ENCODE measurements at places on chromosomes 12 and 14.

GRCh38 chr14:66037361-66037760, 448.8 kb upstream of the CCDC196 start:
- DNase-seq: no peak

DNA sequence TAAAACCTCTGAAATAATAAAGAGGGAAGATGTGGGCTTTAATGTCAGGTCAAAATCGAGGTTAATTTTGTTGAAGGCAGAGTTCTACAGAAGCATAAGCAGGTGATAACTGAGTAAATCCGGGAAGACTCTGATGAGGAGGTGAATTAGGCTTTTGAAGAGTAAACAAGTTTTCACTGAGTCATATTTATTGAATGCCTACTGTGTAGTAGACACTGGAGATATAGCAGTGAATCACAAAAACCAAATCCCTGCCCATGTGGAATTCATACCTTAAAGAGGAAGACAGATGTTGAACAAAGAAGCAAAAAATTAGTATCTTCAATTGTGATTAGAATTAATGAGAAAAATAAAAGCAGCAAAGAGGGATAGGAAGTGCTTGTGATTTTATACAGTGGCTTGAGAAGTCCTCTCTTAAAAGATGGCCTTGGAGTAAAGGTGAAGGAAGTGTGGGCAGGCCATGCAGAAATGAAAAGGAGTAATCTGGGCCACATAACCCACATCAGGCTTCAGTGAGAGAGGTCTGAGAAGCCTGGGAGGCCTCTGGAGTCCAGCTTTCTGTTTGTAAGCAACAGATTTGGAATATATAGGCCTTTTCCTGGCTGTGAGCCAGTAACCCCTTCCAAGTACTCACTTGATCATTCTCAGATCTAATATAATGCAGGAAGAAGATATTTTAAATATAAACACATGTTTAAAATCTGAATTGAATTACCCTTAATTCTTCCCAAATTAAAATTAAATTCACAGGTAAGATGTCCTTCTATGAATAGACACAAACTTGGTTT, 46.7 kb downstream of the BHLHE41 start:
- no peak for DNase-seq

DNA sequence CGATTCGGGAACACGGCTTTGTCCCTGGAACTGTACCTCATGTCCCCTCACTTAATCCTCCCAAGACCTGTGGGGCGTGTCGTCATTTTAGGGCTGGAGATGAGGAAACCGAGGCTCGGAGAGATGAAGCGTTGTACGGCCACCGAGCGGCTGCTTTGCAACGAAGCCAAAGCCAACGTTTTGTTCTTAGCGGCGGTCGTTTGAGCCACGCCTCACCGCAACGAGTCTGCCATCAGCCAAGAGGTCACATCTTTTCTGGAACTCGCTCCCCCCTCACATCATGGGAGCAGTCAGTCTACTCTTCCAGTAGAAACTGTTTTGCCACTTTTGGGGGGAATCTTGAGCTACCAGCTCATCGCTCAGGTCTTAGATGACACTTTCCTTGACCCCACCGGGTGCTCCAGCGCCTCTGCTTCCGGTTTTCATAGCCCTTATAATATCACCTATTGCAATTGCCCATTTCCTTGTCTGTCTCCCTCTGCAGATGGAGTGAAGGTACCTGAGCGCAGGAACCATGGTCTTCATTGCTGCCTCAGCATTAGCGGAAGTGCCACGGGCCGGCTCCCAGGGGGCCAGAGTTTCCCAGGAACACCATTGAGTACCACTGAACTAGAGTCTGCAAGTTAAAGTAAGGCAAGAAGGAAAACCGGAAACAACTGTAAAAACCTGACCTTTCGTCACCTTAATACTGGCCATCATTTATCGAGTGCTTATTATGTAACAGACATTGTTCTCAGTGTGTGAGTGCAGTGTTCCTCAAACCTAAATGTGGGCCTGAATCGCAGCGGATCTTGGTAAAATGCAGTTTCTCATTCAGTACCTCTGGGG, 19.6 kb downstream of the NINJ2 start:
- DNase-seq: no peak

GRCh38 chr12:11798856-11799501, 149.5 kb downstream of the ETV6 start:
- DNase-seq: no peak

GRCh38 chr12:121789233-121789781, 4.2 kb downstream of the RHOF start:
- no peak for DNase-seq

DNA sequence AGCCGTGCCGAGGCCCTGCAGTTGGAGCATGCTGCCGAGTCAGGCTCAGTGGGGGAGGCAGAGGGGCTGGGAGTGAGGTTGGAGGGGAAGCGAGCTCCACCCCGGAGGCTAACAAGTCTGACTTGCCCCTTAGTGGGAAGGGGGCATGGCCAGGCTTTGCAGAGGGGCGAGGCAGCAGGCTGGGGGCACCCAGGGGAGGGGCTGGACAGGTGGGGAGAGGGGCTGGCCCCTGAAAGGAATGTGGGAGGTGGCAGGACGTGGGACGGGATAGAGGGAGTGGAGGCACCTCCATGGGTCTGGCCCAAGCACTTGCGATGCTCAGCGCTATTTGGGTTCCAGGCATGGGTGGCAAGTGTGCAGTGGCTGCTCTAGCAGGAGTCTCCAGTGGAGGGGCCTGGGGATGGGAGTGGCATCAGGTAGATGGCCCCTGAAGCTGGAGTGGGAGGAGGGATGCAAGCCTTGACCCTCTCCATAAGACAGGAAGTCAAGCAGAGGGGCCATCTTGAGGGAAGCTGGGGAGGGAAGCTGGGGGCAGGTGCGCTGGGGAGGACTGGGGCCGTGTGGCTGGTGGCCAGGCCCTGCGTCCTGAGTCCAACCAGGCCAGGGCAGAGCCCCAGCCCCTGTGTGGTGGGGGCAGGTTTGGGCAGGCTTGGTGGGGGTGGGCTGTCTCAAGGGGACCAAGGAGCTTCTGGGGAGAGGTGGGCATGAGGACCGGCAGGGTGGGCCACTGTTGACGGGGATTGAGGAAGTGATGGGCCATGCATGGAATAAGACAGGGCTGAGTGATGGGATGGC, 2.6 kb downstream of the TRMT61A start:
- no peak for DNase-seq

DNA sequence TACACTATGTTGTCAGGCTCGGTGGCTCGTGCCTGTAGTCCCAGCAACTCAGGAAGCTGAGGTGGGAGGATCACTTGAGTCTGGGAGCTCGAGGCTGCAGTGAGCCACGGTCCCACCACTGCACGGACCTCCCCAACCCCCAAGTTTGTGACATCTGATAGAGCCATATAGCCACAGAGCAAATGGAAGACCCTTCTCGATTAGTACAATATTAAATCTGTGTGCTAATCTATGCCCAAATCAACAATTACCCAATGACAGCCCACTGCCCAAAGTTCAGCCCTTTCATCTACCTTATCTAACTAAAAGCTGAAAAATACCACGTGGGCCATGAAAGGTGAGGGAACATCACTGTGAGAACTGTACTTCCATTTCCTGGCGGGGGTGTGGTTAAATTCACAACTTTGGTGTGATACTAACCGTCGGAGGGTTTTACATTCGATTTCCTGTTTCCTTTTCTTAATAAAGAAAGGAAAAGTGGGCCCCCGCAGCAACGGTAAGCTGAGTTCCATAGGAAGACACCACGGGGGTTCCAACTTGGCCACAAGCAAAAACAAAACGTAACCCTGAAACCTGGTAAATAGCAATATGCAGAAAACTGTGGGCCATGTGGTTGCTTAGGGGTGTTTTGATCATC, 31.2 kb upstream of the FOS start:
- no peak for DNase-seq

- DNase-seq: peak; percentile 79
Measured at GRCh38 chr14:101037021-101037817, 133.7 kb upstream of the RTL1 start.

- DNase-seq: no peak
Measured at GRCh38 chr12:87348071-87348470, 681.1 kb downstream of the C12orf50 start.

GRCh38 chr14:70652871-70653270, 11.2 kb downstream of the TTC9 start:
- no peak for DNase-seq

DNA sequence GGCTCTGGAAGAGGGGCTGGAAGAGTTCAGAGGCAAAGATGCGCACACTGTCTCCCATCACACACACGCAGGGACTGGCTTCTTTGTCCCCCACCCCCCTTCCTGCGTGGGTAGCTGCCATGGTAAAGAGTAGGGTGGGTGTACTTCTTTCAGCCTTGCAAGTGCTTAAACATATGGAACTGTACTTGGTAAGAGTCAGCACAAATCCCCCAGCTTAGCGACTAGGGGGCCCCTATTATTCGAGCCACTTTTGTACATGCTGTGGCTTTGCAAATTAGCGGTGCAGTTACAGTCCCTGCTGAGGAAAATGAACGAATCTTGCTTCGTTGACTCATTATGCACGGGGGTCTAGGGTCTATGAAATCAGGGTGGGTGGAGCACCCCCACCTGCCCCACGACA, 123.8 kb downstream of the AACS start:
- DNase-seq: no peak

- no peak for DNase-seq
Measured at GRCh38 chr12:34345801-34346200, 323.5 kb downstream of the ALG10 start.

GRCh38 chr14:45891417-45892080, 638.5 kb upstream of the MIS18BP1 start:
- no peak for DNase-seq

DNA sequence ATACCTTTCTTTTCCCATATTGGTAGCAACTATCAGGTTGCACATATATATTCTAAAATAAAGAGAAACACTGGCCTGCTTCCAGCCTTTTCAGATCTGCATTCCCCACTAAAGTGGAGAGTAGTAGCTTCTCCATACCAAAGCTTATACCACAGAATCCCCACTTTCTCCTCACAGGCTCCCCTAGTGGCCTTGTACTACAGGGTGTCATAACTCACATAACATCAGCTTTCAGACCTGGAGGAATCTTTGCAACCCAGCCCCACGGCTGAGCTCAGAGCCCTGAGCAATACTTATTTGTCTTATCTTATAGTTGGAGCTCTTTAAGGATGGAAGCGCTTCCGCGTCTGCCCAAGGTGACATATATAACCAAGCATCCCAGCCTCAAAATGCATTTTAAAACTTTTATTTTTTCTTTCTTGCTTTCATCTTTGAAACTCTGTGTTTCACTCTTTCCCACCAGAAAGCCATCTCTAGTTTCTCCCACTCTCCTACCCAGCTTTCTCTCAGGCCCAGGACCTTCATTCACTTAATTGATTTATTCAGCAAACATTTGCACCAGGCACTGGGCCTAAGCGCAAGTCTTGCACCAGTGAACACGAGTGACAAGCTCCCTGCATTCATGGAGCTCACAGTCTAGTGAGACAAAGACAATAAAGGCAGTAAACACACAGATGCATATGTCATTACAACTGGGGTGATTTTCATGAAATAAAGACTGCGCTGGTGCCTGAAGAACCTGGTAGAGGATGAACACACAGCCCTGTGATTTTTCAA, 254.7 kb downstream of the IPO8 start:
- no peak for DNase-seq

DNA sequence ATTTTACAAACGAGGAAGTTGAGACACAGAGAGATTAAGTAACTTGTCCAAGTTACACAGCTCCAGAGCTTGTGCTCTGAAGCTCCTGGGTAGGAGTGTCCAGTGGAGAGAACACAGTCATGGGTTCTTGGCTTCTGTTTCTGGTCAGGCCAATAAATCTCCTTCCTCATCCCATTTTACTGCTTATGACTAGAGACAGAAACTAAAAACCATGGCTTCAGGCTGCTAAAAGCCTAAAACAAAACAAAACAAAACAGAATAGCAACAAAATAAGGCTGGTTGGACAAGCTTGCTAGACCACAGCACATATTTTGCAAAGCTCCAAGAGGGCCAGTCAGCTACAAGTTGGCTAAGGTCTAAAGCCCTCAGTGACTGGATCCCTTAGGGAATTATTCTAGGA, 49.8 kb downstream of the PTGER2 start:
- no peak for DNase-seq

GRCh38 chr12:15701206-15701605, 88.0 kb downstream of the EPS8 start:
- no peak for DNase-seq

GRCh38 chr12:51895378-51896135, 7.7 kb downstream of the ANKRD33 start:
- DNase-seq: peak; percentile 88

DNA sequence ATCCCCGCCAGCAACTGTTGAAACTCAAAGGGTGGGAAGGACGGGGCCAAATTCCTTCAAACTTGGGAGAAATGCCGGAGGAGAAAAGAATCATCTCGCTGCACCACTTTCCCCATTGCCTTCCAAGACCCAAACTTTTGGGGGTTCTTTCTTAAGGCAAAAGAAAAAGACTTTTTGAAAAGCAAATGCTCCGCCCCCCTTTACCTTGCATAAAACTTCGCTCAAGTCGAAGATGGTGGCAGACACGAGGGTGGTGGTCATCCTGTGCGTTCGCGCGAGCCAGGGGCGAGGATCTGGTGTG, 239 bp downstream of the ZFP36L1 start:
- no peak for DNase-seq

GRCh38 chr12:95723693-95724384, 66.7 kb downstream of the NTN4 start:
- DNase-seq: no peak

- DNase-seq: no peak
Measured at GRCh38 chr12:76881142-76881541, 2.3 kb upstream of the CSRP2 start.

- no peak for DNase-seq
Measured at GRCh38 chr14:55800156-55800785, 220.3 kb downstream of the KTN1 start.

DNA sequence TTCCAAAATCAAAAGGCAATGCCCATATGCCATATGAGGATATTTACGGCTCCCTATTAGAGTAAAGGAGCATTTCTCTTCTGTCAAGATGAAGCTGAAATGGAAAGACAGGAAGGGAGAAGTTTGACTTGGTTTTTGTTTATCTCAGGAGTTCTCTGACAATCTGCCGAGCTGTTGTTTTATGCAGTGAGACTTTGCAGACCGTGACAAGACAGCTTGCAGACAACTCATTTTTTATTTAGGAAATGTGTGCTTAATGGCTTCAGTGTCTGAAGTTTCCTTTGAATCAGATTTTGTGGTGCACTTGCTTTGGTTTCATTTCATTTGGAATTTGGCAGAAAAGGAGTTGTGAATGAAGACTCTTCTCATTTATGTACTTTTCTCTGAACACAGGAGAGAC, 145.4 kb downstream of the C12orf50 start:
- no peak for DNase-seq

DNA sequence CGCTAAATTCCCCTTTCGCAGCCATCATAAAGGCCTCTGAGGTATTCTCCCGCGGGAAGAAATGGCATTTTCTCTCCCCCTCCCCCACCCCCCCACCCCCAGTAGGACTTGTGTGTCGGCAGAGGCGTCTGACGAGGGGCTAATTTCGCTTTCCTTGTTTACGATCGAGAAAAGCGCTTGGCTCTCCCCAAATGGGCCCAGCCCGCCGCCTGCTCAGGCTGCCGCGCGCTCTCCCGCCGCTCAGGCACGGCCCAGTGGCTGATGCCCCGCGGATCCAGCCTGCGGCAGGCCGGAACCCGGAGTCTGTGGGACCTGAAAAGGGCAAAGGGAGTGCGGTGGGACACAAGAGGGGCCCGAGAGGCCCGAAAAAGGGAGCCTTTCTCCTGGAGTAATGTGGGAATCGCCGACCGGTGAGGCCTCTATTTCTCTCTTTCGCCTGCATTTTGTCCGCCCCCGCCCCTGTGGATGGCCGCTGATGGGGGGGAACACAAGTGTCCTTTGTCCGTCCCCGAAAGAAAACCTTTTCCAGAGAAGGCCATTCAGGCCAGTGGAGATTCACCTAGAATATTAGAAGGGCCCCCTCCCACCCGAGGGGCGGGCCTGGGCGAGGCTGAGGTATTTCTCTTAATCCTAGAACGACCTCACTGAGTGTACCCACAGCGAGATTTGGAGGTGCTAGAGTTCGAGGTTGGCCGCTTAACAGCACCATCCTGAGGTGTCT, 9.0 kb upstream of the HOXC6 start:
- DNase-seq: no peak
